Stimulated activated CD4-positive, alpha-beta T cell treated with anti-CD3 and anti-CD28 coated beads, Interleukin-1b, Interleukin-23, amount 100 ng/mL, for 1 hour (primary cell): ENCODE measurements at places on chromosomes 12 and 14.
A peak's percentile ranks its signal among the peaks of the same experiment; 100 is the strongest.

DNA sequence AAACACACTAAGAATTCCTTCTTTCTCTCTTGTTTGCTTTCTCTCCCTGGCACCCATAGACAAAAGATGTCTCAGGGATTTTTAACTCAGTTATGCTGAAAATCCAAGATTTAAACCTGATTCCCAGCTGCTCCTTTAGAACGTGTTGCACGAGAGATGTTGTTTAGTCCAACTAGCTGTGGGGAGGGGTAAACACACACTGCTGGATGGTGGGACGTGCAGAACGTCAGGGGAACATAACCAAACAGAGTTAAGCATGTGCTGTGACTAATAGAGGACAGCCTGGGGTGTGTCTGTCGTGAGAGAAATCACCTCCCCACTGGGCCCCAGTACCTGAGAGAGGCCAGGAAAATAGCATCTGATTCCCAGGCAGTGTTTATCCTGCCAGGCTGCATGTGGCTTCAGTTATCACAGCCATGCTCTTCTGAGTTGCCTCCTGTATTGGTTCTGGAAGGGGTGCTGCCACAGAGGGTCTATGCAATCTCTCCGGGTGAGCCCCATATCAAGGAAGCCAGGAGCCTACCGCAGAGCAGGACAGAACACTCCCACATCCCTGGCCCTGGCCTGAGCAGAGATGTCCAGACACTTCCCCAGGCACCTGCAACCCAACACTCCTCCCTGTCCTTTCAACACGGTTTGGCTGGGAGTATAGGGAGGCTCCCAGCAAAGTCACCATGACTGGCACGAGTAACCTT is 112.7 kb upstream of the EGLN3 start:
- no peak for DNase-seq

GRCh38 chr14:77240336-77240915 is 30.6 kb downstream of the NGB start:
- DNase-seq: no peak

GRCh38 chr14:100066962-100067361 is 1.7 kb downstream of the EVL start:
- no peak for DNase-seq

DNA sequence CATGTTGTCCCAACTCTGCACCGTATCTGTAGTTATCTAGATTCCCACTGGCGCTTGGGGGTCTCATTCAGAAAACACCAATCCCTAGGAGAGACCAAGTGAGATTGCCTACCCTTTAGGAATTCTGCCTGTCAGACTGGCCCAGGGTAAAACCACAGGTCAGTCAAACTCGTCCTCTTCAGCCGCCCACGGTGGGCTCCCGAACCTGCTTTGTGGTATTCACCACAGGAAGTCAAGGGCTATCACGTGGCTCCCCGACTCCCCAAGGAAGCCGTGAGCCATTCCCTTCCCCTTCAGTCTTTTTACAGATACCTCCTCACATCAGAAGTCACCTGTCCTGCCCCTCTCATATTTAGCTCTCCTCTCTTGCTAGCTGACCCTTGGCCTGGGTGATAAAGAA is 159.9 kb downstream of the EGLN3 start:
- no peak for DNase-seq

DNA sequence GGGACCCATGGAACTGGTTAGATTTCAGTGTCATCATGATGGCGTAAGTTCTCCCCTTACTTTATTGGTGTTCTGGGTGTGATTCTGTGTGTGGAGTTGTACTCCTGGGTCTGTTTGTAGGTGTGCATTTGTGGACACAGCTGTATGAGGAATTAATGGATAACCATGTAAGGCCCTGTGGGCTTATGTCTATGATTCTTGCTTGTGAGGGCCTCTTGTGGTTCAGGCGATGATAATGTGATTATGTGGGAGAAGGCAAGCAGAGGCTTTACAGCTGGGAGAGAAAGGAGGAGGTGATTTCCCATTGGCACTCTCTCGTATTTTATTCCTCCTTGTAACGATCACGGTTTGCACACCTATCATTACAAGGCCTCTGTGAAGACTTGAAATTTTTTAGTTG is 96.1 kb downstream of the SCN8A start:
- DNase-seq: no peak

DNA sequence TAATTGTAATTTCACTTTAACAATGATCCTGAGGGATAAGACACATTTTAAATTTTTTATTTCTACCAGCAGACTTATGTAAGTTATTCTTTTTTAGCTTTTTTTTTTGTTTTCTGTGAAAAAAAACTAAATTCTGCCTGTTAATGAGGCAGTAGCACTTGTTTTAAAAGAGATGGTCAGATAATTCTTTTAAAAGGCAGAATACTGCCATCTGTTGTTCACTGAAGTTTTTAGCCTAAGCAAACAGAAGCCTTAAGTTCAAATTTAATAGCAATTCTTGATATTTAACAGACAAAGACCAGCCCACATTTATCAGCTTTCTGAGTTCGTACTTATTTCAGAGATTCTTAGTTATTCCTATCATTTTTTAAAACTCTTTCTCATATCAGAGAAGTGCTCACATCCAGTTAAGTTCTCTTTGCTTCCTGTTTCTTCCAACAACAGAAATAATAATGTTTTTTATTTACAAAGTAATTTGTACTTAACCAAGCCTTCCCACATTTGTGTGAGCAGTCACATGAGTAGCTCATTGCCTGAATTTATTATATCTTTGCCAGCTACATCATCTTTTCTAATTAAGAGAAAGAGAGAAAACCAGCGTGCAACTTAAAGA is 93.4 kb upstream of the SLCO1C1 start:
- DNase-seq: no peak

GRCh38 chr14:65054471-65055085 is 47.7 kb downstream of the MAX start:
- DNase-seq: no peak

- DNase-seq: no peak
These were observed 12.6 kb upstream of the TTC7B start for GRCh38 chr14:90828642-90829487.

- DNase-seq: no peak
These were observed 127.3 kb downstream of the GLT1D1 start for GRCh38 chr12:128980623-128981022.

DNA sequence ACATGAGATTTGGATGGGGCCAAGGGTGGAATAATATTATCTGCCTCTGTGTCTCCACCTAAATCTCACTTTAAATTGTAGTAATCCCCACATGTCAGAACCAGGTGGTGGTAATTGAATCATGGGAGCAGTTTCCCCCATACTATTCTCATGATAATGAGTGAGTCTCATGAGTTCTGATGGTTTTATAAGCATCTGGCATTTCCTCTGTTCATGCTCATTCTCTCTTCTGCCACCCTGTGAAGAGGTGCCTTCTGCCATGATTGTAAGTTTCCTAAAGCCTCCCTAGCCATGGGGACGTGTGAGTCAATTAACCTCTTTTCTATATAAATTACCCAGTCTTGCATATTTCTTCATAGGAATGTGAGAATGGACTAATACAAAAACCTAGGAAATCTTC is 29.9 kb downstream of the TSPAN19 start:
- DNase-seq: no peak

DNA sequence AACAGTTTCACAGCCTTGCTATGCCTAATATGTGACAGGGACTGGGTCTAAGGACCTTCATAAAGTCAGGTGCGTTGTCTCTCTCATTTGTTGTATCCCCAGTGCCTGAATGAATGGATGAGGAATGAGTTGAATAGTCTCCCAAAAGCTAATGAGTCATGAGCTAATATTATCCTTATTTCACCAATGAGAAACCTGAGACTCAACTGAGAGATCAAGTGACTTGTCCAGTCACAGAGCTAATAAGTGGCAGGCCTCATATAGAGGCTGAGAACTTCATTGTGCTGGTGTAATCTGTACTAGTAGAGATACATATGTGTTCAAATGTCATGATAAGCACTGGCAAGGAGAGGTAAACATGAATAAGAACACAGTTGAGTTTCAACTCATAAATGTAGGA is 612.4 kb downstream of the NRXN3 start:
- no peak for DNase-seq

DNA sequence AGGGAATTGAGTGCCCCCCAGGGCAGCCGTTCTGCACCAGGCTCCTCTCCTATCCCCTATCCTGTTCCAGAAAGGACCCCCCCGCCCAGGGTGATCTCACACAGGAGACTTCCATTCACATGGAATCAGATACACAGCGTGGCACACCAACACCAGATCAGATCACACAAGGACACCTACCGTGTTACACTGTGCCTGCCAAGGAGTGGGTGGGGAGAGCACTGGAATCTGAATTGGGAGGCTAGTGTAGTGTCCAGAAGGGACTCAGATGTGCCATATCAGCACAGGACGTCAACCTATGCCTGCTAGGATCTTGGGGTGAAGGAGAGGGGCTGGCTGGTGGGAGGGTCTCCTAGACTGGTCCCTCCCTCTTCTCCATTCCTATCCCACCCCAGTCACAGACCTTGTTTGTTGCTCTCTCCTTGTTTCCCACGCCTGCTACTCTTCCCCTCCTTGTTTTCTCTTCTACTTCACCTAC is 2.3 kb downstream of the PTMS start:
- no peak for DNase-seq

DNA sequence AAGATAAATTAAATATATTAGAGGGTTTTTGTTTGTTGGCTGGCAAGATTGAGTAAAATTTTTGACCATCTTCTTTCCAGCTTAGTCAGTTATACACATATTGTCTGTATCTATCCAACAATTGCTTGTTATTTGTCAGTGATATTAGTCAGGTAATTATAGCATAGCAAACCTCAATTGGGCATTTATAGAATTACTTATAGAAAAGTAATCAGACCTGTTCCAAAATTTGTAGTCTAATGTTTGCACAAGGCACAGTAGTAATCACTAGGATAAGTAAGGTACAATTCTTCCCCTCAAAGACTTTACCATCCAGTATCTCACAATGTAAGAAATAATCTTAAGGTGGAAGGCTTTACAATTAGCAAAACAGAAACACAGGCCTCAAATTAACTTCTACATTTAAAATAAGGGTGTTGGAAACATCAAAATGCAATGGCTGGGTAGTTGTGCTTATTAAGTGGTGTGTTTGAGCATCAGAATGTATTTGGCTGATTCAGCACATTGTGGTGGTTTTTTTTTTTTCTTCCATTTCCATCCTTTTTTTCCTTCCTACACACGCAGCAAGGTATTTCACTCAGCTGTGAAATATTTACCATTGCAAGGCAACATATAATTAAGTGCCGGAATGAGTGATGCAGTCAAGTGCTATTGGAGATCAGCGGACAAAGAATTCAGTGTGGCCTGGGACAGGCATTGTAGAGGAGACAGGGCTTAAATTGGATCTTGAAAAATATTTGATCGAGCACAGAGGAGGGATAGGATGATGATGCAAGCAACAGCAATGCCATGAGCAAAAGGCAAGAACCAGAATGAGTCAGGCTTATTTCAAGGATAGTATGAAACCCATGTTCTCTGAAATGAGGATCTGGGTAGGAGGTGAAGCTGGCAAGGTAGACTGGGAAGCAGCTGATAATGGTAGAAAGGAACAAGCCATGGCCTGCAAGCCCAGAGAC is 178.2 kb downstream of the AKAP6 start:
- DNase-seq: no peak

DNA sequence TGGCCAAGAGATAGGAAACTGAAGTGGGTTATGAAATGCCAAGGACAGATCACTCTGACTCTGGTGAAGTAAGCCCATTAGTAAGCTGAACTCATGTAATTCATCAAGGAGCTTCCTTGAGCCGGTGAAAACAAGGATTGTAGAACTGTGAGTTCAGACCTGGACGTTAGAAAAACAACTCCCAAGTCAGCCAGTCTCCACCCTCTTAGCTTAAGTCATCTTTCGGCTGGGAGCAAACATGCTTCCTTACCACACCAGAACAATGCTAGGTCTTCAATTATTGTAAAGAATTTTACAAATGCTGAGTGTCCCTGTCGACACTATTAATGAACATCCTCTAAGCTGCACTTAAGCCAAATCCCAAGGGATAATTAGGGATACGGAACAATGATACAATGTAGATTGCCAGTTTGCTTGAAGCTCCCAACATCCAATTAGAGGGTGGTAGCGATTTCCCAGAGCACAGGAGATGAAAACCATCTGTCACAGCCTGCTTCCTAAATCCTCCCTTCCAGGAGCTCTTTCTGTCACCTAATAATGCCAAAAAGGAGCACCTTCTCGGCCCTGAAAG is 45.7 kb upstream of the VASH1 start:
- no peak for DNase-seq

- DNase-seq: peak; percentile 10
These were observed 181.3 kb downstream of the ITPR2 start for GRCh38 chr12:26651566-26652188.

- DNase-seq: no peak
These were observed 17.0 kb downstream of the NAA25 start for GRCh38 chr12:112091563-112091962.

GRCh38 chr12:130952171-130952954 is 1.3 kb upstream of the ADGRD1 start:
- no peak for DNase-seq

DNA sequence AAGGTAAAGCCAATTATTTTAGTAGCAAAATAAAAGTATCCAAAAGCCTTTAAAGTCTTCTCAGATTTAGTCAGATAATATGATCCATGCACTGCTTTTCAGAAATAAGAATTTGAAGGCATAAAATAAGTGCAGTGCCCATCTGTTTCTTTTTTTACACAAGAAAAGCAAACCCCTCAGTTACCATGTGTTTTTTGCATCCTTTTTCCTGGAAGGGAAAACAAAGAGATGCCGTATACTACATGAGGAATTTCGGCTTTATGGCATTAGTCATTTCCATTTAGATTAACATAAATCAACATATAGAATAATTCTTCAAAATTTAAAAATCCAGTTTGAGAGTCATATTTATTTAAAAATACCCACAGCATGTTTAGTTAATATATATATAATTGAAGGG is 70.0 kb upstream of the GNPNAT1 start:
- DNase-seq: no peak

DNA sequence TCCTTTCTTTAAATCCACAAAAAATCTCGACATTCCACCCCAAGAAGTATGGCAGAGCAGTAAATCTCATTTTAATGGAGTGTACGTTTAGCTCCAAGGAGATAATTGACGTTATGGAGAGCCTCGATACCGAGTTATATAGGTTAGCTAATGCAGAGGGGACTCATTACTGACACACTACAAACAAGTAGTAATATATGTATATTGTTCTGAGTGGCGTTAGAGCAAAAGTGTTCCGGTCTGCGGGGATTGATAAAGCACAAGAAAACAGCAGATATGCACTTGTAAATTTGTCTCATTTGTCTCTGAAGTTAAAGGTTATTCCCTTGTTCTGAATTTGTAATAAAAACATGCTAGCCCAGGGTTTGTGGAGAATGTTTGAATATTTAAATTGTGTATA is 84.1 kb downstream of the BCL11B start:
- DNase-seq: no peak
